ENCODE measurements at places on chromosomes 13 and 19.

- no peak for DNase-seq
These were observed 163.6 kb downstream of the SPRY2 start for GRCh38 chr13:80177327-80177726.

DNA sequence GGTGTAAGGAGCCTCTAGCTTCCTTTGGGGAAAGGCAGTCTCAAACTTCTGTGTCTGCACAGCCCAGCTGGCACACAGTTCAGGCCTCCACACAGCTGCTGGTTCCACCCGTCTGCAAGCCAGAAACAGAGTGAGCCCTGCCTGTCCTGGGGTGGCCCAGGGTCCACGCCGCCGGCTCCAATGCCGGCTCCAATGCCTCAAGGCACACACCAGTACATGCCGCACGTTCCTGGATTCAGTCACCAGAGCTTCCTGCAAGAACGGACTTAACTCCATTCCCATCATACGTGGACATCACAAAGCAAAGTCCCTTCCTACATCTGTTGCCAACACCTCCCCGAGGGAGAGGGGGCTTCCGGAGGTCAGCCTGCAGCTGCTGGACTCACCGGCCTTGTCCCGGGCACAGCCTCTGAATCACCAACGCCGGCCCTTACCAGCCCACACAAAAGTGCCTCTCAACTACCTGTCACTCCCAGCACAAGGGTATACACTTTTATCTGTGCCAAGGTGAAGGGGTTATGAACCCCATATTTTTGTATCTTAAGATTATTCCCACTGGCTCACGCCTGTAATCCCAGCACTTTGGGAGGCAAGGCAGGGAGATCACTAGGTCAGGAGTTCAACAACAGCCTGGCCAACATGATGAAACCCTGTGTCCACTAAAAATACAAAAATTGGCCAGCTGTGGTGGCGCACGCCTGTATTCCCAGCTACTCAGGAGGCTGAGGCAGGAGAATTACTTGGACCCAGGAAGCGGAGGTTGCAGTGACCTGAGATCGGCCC, 8.5 kb downstream of the SH3GL1 start:
- peak; percentile 77 for DNase-seq

DNA sequence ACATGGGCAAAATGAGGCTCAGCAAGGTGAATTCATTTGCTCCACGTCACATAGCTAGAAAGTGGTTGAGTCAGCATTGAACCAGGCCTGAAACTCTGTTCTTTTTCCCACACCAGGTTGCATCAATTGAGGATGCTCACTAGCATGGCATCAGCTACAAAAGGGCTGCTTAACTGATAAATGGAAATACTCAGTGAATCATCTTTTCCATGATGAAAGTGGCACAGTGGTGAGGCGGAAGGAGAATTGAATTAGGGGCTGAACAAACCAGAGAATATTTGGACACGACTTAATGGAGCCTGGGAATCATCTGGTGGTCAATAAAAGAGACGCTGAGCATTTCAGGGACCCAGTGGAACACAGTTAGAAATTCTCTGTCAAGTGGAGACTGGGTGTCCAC, 320.1 kb upstream of the MAB21L1 start:
- DNase-seq: no peak

DNA sequence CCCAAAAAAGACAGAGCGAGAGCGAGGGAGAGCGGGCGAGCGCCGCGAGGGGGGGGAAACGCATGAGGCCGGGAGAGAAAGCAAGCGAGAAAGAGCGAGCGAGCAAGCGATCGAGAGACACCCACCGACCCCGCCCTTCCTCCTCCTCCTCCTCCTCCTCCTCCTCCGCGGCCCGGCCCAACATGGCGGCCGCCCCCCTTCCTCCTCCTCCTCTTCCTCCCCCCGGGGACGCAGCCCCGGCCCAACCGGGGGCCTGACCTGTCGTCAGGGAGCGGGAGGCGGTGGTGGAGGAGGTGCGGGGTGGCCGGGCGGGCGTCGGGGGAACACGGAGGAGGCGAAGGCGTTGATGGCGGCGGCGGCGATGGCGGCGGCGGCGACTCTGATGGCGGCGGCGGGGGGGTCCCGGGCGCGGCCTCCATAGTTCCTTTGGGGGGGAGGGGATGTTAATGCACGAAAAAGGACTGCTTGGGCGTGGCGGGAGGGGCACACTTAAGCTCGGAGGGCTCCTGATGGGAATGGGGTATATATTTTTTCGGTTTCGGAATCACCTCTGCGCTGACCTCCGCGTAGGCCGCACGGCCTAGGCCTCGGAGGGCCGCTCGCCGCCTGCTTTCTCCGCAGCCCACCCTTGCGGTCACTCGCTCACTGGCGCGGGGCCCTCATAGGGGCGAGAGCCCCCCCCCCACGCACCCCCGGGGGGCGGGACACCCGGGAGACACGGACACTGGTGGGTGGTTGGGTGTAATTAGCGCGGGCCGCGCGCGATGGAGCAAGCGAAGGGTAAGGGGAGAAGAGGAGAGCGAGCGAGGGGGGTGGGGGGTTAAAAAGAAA, 1.2 kb downstream of the ZC3H4 start:
- DNase-seq: peak; percentile 88

DNA sequence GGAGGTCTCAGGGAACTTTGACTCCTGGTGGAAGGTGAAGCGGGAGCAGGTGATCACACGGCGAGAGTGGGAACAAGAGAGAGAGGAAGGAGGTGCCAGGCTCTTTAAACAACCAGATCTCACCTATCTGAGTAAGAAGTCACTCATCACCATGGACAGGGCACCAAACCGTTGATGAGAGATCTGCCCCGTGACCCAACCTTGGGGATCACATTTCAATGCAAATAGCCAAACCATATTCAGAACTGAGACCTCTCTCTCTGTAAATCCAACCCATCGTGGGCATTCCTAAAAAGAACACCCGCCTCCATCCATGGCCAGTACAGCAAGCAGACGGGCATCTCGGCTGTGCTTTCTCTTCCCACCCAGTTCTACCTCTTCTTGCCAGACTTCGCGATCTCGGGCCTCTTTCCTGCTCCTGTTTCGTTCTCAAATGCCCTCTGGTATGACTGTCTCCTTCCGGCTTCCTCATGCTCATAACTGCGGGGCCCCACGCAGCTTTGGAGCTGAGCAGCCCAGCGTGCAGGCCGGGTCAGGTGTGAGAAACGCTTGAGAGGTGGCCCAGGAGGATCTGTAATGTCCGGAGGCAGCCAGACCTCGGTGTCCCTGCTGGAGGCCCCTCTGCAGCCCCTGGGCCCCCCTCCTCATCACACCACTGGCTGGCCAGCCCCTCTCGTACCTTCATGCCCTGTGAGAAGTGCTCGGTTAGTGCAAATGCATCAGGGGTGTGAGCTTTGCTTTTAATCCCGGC, 97.0 kb upstream of the GPR183 start:
- DNase-seq: no peak

GRCh38 chr13:104847922-104848321, 1687.5 kb downstream of the EFNB2 start:
- no peak for DNase-seq

DNA sequence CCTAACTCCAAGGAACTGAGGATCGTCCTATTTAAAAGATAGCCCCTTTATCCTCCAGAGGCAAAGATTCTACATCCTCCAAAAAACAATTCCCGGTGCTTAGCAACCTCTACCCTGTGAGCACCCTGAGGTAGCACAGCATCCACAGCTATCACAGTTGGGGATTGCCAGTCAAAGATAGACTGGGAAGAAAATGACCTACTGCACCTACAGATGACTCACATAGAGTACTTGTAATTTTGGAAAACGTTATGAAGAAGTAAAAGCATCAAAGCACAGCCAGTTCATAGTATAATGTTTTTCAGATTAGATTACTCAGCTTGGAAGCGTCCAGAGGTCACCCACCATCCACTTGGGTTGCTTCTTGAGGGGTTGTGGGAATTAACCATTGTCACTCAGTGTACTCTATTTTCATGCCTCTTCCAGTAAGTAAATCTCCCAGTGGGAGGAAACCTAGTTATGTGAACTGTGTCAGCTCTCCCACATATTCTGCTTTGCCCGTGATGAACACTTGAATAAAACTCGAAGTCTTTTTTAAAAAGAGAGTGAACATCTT, 8.9 kb upstream of the FAM124A start:
- DNase-seq: peak; percentile 33

DNA sequence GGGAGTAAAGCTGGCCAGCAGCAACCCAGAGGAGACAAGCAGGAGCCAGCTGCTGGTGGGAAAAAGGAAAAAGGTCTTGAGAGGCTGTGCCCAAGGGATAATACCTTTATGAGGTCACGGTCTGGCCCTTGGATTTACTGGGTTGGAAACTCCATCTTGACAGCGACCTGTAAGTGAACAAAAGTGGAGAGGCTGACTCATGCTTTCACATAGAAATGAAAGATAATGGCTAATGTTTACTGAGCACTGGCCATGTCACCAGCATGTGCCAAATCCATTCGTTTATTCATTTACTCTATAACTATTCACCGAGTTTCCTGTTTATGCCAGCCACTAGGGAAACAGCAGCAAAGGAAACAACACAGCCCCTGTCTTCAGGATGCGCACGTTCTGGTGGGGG, 4.7 kb downstream of the VRK3 start:
- DNase-seq: no peak

DNA sequence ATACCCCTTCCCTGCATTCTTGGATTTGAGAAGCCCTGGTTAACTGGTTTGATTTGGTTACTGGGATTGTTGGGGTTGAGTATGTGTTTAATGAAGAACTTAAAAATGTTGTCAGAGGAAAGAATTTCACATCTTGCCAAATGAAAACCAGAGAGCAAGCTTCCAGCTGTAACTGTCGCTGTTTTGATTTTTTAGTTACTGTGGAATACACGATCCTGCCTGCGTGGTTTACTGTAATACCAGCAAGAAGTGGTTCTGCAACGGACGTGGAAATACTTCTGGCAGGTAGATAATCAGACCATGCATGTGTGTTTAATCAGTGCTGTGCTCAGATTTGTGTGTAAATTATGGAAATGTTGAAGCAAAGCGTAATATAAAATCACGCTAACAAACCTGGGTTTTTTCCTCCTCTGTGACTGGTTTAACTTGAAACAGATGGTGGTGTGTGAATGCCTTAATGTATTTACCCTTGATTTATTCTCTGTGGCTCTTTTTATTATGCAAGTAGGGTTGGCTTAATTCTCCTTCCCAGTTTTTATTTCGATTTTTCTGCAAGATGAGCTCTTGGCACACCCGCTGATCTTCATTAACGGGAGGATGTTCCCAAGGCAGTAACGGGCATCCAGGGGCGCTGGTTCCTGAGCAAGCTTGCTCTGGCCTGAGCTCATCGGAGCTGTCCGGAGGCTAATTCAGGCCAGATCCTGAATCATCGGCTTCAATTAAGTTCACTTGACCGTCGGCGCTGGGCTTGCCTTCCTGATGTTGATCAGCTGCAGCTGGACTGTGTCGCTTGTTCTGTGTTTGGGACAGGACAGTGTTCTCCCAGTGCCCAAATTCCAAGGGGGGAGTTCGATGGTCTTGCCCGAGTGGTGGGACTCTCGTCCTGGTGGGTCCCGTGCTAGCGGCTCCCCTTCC, 16.0 kb downstream of the UPF1 start:
- no peak for DNase-seq

- DNase-seq: no peak
These were observed 64.4 kb downstream of the RASA3 start for GRCh38 chr13:114067886-114068651.

DNA sequence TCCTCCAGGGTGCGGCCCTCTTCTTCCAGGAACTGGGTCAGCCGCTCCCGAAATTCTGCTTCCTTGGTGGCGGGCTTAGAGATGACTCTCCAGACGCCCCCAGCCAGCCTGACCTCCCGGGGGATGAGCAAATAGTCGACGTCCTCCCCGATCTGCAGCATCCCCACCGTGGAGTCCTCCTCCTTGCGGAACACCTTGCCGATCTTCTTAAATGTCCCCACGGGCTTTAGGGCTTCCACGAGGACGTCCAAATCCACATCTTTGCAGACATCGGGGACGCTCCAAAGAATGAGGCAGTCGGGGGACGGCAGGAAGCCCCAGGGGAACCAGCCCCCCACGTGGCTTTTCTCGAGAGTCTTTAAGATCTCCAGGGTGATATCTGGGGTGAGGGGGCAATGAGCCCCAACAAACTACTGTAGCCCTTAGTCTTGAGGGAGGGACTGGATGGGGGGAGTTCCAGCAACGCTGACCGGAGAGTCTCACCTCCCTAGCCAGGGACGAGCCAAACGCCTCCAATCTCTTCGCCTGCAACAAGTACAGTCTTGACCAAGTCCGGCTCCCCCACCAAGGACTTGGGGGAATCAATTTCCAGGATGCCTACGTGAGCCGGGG, 608 bp downstream of the CCDC8 start:
- DNase-seq: no peak

GRCh38 chr13:31859571-31859970, 120.2 kb downstream of the RXFP2 start:
- no peak for DNase-seq

DNA sequence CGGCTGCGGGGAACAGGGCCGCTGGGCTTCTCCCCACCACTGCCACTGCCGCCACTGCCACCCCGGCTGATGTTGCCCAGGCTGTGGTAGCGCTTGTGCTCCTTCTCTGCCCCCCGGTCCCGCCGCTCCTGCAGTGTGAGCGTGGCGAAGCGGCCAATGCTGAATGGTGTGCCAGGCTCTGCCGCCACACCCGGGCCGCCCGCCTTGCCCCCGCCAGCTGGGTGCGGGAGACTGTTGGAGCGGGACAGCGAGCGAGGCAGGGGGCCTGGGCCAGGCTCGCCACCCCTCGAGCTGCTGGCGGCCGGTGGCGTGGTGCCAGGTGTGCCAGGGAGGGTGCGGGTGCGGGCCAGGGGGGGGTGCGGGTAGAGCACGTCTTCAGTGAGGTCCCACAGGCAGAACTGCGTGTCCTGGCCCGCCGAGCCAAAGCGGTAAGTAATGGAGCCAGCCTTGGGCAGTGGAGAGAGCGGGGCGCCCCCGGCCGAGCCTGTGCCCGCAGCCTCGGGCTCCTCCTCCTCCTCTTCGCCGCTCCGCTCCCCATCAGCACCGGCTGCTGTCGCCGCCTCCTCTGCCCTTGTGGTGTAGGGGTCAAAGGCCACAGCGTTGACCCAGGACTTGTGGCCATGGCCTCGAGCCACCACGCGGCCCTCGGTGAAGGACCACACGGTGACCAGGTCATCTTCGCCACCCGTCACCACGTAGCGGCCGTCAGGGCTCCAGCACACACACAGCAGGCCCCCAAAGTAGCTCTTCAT, 3.7 kb upstream of the DMPK start:
- DNase-seq: no peak

GRCh38 chr19:21143854-21144253, 2.0 kb downstream of the ZNF431 start:
- no peak for DNase-seq

DNA sequence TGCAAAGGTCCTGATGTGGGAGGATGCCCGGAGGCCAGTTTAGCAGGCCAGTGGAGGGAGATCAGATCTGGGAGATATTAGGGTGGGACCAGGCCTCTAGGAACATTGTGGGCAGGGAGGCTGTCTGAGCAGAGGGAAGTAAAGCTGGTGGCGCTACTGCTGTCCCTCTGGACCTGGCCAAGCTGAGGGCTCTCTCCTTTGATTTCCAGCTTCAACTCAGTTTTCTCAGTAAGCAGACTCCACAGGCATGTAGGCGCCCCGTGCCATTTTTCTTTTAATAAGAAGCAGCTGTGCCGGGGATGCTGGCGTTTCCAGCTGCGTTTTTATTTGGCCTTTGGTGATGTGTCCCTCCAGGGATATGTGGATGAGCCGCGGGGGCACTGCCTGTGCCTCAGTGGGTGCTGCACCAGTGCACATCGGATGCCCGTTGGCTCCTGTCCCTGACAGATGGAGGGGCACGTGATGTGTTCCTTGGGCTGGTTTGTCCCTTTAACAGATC, 6.7 kb downstream of the DNM2 start:
- no peak for DNase-seq

GRCh38 chr13:36293497-36293896, 4.1 kb downstream of the CCDC169 start:
- no peak for DNase-seq

GRCh38 chr13:36712290-36712689, 38.5 kb downstream of the SERTM1 start:
- peak; percentile 16 for DNase-seq

GRCh38 chr13:49616676-49617065, 11.6 kb upstream of the ARL11 start:
- no peak for DNase-seq

All from astrocyte of the spinal cord (primary cell).